ENCODE measurements at places on chromosomes 4 and X. TPM values are rescaled to one million over a fixed set of nuclear protein-coding genes. Genes with fewer than 3 reads are reported as not detected.

DNA sequence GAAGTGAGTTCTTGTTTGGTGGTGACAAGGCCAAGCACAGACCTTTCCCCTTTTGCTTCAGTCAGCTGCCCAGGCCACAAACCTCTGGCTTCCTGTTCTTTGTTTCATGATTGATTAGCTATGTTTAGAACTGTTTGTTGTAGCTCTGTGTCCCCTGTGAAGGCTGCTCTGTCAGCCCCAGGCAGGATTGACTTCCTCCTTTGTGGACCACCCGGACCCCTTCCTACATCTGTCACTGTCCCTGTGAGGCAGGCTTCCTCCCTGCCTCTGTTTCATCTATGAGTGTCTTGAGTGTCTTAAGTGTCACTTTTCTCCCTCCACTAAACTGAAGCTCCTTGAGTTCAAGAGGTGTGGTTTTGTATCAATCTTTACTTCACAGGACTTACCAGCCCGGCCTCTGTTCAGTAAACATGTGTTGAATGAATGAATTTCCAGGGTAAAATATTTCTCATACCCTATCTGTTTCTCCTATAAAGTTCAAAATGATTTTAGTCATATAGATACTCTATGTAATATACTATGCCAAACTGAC is 83.5 kb downstream of the ZNF674 start:
- no peak for DNase-seq

DNA sequence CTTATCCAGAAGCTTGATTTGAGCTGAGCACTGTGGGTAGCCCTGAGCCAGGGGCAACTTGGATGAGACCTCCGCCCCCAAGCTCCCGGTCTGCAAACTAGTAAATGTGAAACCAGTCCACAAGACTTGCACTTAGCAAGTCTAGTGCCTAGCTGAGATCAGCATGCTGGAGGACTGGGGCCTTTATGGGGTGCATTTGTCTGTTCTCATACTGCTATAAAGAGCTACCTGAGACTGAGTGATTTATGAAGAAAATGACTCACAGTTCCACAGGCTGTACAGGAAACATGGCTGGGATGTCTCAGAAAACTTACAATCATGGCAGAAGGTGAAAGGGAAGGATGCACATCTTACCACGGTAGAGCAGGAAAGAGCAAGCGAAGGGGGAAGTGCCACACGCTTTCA is 42.1 kb upstream of the HOPX start:
- no peak for DNase-seq

DNA sequence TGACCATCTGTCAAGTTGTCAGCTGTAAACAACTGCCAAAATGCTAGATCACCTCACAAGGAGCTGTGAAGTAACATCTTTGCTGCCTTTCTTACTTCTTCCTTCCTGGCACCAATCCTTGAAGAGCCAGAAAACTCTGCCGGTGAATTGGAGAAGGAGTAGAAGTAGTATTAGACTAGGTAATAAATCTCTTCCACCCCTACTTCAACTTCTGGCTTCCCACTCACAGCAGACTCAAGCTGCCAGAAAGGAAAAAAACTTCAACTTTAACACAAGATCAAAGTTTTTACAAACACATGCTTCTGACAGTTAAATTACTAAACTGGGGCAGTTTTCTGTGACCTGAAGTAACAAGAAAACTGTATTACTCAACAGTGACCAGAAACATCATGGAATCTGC is 164.7 kb upstream of the SLC7A11 start:
- DNase-seq, result no peak

GRCh38 chrX:150525061-150525919 is 43.1 kb upstream of the MTM1 start:
- no peak for DNase-seq

- DNase-seq, result no peak
Observed at GRCh38 chrX:133346026-133346425, 69.3 kb downstream of the GPC4 start.

DNA sequence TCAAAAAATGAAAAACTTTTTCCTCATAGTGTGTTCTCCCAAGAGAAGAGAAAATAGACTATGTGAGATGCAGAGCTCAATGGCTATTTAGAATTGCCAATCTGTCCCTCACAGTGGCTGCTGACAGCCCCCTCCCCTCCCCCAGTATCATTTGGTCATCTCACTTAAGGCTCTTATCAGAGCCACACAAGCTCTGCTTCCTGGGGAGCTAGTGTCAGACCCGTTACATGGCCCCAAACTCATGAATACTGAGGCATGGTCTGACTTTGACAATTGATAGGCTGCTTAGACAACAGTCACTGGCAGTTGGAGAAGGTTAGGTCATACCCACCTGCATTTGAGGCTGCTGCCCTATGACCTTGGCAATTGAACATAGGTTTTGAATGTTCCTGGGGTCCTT is 15.3 kb downstream of the RNF150 start:
- no peak for DNase-seq

DNA sequence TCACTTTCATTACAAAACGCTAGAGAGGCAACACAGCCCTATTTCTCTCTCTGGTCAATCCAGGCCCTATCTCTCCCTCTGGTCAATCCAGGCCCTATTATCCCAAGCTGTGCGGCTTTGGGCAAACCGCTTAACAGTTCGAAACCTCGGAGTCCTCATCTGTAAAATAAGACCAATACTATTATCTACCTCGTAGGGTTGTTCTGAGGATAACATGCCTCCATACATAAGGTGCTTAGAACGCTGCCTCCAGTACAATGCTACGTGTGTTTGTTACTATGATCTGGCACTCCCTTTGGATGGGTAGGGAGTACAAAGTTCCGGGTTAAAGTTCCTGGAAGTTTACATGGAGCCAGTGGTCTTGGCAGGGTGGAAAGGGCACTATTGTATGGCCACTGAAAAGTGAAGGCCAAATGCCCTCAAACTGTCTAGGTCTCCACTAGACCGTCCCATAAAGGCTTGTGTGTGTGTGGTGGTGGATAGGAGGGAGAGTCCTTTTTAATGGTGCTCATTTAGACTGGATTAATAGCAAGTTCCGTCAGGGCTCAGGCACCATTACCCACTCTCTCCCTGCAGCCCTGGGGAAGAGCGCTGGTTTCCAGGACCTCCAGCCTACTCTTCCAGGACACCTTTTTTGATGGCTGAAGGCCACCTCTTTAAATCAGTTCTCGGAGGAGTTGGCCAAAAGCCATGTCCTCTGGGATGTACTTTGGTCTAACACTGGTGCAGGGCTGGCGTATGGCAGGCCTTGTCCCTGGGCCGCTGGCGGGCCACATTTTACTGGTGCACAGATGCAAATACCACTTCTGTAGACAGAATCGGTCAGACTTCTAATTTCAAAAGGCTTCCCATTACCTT is 75.6 kb upstream of the BCOR start:
- DNase-seq, result no peak

DNA sequence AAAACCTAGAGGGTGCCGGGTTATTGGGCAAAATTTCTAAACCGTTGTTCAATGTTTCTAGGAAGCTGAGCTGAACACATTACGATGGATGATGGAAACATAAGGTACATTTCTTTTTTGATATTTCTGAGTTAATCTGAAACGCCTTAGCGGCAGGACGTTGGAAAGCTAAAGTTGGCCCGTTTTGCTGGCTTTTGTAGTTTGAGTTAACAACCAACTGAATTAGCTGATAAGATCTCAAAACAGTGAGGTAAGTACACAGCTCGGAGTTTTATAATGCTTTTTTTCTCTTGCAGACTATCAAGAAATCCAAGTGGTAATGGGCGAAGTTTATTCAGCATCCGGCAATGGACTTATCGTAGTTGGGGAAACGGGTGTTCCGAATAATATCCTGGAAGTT is 73.5 kb downstream of the PRSS12 start:
- DNase-seq, result no peak

GRCh38 chr4:99653916-99654315 is 3.7 kb downstream of the C4orf54 start:
- DNase-seq, result no peak

GRCh38 chr4:1291996-1292702 is 2.5 kb downstream of the MAEA start:
- no peak for DNase-seq

GRCh38 chr4:119139822-119140252 is 4.2 kb downstream of the MYOZ2 start:
- no peak for DNase-seq

DNA sequence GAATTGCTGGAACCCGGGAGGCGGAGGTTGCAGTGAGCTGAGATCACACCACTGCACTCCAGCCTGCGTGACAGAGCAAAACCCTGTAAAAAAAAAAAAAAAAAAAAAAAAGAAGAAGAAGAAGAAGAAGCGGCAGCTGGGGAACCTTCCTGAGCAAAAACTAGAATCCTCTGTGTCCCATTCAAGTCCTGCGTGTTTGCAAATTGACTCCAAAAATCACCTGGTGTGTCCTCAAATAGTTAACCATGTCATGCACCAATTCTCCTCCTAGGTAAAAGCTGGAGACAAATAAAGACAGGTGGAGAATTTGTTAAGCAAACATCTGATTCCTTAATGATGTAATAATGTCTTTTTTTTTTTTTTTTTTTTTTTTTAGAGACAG is 31.9 kb upstream of the ASMTL start:
- no peak for DNase-seq

DNA sequence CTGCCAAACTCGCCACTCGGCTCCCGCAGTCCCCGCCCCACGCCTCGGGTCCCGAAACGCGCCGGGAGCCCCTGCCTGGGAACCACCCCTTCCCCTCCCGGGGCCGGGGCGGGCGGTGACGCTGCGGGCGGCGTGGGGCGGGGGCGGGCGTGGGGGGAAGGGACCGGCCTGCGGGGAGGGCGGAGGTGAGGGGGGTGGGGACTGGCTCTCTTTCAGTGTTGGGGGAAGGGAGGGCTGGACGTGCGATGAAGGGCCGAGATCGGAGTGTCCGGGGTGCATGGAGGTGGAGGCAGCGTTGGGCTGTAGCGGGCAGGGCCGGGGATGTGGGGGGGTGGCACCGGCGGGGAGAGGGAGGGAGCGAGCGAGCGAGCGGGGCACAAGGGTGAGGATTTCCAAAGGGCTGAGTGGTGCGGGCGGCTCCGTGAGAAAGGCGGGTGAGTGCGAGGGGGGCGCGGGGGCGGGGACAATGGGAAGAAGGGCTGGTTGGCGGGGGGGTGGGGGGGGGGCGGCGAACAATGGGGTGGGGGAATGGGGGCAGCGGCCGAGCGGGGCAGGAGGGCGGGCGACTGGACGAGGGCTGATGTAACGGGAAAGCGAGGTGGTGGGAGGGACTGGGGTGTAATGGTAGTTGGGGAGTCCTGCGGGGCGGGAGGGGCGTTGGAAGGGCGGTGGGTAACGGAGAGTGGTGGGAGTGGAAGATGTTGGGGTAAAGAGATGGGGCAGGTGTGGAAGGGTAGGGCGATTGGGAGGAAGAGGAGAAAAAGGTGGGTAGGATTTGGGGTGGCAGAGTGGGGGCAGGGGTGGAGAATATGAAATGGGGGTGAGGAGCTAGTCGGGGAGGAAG is 578 bp downstream of the DCUN1D4 start:
- DNase-seq, result peak; percentile 56

GRCh38 chrX:84956304-84956703 is 47.4 kb upstream of the APOOL start:
- DNase-seq, result no peak

- DNase-seq, result peak; percentile 63
Observed at GRCh38 chrX:152821145-152821765, 9.3 kb downstream of the CETN2 start.

Gene SLC38A5
- total RNA-seq, result 21.7 TPM

Gene PDZD4
- total RNA-seq, result 2.6 TPM

Gene PNCK
- 0.41 TPM for total RNA-seq

Gene TMEM255A
- total RNA-seq, result 0.13 TPM

Gene PPP2R2C
- 1.7 TPM for total RNA-seq

Gene ANKRD50
- total RNA-seq, result 39.1 TPM

Gene FREM3
- total RNA-seq, result 0.56 TPM

Gene OCIAD1
- 121 TPM for total RNA-seq

Data from endothelial cell (in vitro differentiated cells).